RWPE2 (cell line): ENCODE measurements at places on chromosomes 5 and 9.

DNA sequence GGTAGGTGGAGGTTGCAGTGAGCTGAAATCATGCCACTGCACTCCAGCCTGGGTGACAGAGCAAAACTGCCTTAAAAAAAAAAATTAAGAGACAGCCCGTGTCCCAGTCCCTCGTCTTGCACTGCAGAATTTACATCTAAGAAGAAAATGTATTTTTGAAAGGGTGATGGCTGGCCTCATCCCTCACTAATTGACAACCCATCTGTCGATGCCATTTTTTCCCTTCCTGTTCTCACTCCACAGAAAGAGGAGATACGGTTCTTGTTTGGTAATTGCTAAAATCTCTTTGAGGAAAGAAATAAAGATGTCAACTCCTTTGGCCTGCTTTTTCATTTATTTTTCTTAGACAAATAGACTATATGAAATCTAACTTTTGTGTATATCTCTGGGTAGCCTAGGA, 2.4 kb upstream of the LSM11 start:
- no peak for DNase-seq

DNA sequence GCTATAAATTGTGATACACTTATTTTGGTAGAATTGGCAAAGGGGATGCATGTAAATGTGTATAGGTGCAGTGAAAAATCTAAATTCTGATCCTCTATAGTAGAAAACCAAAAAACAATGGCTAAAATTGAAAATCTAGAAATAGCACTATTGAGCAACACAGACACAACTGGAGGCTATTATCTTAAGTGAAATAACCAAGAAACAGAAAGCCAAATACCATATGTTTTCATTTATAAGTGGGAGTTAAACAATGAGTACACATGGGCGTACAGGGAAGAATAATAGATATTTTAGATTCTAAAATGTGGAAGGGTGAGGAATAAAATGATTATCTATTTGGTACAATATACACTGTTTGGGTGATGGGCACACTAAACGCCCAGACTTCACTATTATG, 183.2 kb upstream of the TUSC1 start:
- no peak for DNase-seq

GRCh38 chr9:99326112-99326916, 104.2 kb downstream of the SEC61B start:
- no peak for DNase-seq

- no peak for DNase-seq
These were observed 1187.6 kb downstream of the CDH12 start for GRCh38 chr5:21665524-21665923.

DNA sequence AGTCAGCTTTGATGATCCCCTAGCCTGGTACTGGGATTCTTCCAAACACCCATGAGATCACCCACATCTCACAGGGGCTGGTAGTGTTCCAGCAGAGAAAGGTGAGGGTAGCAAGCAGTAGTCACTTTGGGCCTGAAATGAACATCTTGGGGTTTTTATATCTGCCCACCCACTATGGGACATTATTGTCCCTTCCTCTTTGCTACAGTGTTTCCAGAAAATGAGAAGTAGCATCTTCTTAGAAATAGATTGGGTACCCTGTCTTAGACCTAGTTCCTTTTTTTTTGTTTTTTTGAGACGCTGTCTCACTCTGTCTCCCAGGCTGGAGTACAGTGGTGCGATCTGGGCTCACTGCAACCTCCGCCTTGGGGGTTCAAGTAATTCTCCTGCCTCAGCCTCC, 249.2 kb upstream of the ANKRD55 start:
- DNase-seq: no peak

DNA sequence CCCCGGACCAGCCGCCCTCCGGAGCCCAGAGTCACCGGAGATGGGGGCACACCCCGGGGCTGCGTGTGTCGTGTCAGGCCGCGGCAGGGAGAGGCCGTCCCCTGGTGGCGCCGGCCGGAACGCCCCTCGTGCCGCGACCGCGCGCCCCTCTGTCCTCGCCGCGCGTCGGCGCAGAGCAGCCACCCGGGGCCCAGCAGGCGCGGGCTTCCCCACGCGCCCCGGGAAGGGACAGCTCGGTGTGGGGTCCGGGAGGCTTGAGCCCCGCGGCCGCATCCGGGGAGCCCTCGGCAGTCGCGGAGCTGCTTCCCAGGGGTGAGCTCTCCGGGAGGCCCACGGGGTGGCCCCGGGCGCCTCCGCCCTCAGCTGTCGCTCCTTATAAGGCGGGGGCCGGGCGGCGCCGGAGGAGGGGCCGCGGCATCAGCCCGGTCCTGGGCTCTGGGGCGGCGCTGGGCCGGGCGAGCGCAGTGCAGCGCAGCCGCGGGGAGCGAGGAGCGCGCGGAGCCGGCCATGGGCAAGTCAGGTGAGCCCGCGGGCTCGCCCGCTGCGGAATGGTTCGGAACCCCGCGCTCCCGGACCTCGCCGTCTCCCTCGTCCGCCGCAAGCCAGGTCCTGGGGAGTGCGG, at the start of gene GLIPR2:
Gene GLIPR2 (plus strand): TSS at position 462 of the 622 bp plus-strand sequence. CDS start 46 bp downstream, at position 508.
- DNase-seq: no peak

- no peak for DNase-seq
These were observed 11.0 kb downstream of the DMRT1 start for GRCh38 chr9:852539-852938.

DNA sequence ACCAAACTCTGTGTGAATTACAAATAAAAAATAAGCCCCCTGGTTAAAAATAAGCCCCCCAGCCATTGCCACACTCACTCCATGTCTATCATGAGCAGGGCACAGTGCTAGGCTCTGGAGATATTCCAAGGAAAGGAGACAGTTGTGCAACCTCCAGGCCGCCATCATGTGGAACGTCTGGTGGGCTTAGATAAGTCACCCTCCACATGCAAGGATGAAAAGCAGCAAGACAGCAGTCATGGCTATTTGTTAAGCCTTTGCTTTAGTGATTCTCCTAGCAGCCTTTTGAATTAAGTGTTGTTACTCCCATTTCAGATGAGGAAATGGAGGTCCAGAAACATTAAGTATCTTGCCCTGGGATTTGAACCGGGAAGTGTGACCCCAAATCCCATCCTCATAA, 94.8 kb downstream of the DCP2 start:
- DNase-seq: no peak

DNA sequence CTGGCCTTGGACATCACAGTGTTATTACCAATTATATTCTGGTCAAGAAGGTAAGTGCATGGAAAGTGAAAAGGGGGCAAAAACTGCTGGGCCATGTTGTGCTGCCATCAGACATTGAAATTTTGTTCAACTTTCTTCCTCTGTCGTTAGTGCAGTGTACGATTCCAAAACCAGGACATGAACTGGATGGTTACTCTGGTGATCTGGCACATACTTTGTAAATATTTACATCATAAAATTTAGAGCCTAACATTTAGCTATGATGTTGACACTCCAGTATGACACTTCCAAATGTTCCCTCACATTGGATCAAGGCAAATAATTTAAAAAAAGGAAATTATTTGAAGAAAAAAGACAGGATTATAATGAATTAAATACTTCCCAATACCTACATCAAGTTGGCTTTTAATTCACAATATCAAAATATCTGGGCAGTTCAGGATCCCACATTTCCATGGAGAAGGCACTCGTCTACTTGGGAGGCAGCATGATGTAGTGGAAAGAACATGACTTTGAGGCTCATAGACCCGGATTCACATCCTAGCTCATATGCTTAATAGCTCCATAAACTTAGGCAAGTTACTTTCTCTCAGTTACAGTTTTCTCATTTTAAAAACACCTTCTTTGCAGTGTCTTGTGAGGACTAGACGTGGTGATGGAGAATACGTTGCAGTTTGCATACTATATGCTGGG, 342.5 kb upstream of the MPDZ start:
- DNase-seq: no peak

DNA sequence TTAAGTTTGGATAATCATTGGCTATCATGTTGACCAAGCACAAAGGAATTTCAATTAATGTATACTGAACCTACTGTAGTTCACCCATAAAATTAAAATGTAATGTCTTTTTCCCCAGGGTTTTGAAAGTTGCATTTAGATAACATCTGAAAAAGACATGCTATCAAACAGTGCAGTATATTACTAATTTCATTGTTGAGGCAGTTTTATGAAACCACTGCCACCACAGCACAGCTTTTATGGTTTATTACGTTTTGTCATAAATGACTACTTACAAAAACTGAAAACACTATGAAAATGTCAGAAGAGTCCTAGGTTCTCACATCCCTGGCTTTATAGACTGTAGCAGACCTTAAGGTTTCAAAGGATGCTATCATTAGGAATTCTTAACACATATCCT, 32.0 kb upstream of the HAPLN1 start:
- no peak for DNase-seq

DNA sequence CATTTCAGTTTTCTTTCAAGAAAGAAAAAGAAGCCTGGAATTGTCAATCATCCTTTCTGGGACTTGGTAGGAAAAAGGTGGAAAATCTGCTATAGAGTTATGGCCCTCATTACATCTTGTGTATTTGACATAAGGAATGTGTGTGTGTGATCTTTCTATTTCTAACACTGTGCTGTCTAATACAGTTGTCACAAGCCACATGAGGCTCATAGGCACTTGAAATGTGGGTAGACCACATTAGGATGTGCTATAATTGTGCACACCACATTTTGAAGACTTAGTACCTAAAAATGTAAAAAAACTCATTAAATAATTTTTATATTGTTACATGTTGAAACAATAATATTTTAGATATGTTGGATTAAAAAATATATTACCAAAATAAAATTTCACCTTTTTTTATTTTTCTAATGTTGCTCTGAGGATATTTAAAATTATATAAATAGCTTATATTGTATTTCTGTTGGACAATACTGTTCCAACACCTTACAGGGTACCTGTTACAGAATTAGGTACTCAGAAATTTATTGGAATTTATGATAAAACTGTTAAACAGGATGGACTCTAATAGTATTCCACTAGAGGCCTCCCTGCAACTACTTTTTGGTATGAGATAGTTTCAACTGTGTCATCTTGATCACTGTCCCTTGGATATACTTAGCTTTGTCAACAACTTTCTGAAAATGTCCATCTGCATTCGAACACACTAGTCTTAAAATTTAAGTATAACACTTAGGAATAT, 18.4 kb downstream of the MSANTD3 start:
- DNase-seq: no peak

- no peak for DNase-seq
These were observed 65.7 kb upstream of the FANCC start for GRCh38 chr9:95383185-95383676.

- DNase-seq: no peak
These were observed 1461.4 kb upstream of the CDH9 start for GRCh38 chr5:28499766-28500290.

DNA sequence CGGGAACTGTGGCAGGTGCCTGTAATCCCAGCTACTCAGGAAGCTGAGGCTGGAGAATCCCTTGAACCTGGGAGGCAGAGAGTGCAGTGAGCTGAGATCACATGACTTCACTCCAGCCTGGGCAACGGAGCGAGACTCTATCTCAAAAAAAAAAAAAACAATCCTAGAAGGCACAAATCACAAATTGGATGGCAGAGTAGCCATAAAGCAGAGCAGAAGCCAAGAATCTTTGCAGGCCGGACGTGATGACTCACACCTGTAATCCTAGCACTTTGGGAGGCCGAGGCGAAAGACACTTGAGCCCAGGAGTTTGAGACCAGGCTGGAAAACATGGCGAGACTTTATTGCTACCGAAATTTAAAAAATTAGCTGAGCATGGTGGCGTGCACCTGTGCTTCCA, 9.2 kb upstream of the FUBP3 start:
- DNase-seq: no peak

DNA sequence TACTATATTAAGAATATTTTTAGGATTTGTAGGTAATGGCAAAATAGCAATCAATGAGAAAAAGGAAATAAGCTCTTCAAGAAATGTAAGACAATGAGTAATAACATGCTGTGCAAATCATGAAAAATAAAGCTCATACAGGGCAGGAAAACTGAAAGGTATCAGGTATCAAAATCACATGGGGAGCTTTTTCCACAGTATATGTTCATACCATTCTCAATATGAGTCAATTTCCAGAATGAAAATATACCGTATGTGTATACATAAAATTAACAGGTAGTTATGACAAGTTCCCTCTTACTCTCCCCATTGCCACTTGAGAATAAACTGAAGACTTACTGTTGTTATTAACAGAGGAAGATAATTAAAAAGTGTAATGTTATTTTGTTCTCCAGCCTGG, 35.9 kb downstream of the EFCAB9 start:
- no peak for DNase-seq

DNA sequence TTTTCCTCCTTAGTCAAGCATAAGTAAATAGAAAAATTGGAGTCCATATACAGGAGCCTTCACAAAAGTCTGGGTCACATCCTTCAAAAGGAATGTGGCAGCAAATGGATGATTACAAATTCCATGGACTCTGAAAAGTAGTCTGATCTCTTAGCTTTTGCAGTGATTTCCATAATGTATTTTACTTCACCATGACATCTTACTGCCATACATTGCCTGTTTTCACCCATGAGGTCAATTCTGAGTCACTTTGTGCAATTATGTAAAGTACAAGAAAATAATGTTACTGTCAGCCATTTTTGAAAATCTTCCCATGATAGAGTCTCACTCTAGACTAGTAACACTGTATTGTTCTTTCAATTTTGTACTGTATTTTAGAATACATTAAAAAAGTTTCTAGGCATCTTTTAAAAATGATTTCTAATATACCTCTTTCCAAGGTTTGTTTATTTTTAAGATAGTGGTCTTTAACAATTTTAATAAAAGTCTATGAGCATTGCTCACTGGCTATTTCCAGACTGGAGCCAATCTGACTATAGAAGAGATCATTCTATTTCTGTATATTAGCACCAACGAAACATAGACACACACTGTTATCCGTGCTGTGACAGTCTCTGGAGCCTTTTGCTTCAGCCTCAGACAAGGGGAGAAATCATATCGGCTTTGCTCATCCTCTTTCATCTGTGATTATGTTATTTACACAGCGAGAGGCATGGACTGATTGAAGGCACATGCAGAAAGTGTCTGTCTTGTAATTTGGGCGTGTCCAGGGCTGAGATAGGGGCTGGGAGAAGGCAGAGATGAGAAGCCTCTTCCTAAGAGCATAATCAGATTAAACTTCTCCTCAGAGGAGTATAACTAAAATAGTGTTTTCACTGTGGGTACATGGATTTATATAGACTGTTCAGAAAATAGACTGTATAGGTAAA, 22.9 kb upstream of the ACTBL2 start:
- DNase-seq: no peak

GRCh38 chr9:1427875-1428274, 377.7 kb downstream of the DMRT2 start:
- no peak for DNase-seq

- DNase-seq: no peak
These were observed 7.1 kb upstream of the RNF145 start for GRCh38 chr5:159216454-159216853.

DNA sequence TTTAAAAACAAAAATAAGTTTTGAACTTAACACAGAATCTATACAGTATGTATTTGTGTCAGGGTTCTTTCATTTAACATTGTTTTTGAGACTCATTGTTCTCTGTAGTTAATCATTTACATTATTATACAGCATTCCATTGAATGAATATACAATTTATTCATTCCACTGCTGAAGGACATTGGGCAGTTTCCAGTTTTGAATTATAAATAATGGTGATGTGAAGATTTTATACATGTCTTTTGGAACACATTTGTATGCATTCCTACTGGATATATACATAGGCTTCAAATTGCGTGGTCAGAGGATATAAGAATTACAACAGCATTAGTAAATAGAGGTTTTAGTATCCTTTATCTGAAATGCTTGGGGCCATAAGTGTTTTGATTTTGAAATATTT, 72.0 kb downstream of the CEP120 start:
- no peak for DNase-seq
